ENCODE measurements at places on chromosomes 7 and 10.
A peak's percentile ranks its signal among the peaks of the same experiment; 100 is the strongest.

DNA sequence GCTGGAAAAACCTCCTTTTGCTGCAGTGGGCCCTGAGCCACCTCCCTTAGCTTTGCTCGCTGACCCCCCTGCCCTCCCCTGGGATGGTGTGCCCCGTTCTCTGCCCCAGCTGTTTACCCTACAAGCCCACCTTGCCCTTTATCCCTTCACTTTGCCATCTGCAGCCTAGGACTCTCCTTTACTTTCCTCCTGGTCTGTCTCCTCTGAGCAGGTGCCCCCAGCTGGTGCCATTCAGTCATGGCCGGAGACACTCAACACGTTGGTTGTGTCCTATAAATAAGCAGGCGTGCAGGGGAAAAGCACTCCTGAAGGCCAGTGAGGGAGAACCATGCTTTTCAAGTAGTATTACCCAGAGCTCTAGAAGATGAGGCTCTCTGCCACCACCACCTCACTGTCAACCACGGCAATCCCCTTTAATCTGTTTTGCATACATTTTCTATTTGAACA, 6.1 kb downstream of the RASSF4 start:
- DNase-seq = no peak

DNA sequence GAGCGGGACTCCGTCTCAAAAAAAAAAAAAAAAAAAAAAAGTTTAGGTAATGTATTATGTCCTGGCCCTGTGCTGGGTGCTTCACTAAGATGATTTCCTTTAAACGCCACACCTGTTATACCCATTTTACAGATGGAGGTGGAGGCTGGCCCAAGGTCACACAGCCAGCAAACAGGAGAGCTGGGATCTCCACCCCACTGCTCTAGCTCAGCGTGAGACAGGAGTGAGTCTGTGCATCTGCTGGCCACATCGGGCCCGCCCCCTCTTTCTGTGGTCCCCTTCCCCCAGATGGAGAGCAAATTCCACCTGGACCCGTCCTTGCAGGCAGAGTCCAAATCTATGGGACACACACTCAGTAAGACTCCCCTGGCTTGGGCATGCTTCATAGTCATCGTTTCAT, 51.0 kb downstream of the LHPP start:
- DNase-seq = no peak

DNA sequence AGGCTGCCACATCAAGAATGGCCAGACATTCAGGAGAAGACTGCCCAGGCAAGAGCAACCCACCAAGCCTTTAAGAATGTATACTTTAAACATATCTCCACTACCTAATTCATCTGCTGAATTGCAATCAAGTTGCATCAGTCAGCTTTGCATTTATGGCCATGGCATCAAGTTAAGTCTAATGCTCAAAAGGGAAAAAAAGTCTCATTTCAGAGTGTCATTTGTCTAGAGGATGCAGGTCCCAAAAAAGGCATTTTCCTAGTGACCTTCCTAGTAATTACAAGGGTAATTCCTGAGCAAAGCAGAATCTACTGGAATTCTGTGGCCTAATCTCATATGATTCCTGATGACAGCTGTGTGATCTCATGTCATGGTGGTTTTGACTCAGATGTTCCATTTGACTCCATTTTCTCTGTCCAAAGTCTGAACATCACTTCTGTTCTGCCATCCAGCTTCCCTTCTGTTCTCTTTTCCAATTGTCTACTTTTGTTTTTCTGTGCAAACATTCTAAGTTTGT, 7.3 kb upstream of the CABCOCO1 start:
- no peak for DNase-seq

GRCh38 chr7:91683823-91684222, 196.7 kb downstream of the MTERF1 start:
- DNase-seq = no peak

- peak; percentile 41 for DNase-seq
Measured at GRCh38 chr10:48981310-48981907, 41.8 kb upstream of the LRRC18 start.

DNA sequence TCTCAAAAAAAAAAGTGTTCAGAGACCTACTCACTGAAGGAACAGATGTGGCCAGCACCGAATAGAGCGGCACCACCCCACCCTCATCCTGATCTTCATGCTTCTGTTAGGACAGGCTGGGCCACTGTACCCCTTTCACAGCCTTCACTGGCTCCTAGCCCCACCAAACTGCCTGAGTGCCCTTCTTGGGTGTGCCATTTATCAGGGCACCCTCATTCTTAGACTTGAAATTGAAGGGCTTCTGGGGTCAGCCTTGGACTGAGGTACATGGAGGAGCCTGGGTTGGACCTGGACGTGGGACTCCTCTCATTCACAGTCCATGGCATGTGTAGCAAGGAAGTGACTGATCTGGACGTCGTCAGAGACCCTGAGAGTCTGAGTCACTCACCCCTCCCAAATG, 190.3 kb downstream of the COBL start:
- no peak for DNase-seq

DNA sequence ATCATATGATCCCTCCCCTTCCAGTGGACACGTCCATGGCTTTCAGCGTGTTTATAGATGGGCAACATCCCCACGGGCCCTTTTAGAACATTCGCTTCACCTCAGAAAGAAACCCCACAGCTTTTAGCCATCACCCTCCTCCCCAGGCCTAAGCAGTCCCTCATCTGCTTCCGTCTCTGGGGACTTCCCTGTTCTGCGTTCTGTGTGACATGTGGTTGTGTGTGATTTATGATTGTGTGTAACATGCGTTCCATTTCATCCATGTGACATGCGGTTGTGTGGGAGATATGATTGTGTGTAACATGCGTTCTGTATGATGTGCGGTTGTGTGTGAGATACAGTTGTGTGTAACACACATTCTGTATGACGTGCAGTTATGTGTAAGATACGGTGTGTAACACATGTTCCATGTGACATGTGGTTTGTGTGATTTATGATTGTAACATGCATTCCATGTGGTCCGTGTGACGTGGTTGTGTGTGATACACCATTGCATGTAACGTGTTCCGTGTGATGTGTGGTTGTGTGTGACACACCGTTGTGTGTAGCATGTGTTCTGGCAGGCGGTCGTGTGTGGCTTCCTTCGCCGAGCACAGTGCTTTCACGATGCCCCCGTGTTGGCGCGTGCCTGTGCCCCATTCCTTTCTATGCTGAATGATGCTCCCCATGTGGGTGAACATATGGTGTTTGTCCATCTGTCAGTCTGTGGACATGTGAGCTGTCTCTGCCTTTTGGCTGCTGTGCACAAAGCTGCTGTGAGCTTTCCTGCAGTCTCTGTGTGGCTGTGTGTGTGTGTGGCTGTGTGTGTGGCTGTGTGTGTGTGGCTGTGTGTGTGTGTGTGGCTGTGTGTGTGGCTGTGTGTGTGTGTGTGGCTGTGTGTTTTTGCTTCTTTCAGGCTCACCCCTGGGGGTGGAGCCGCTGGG, 26.2 kb downstream of the PWWP2B start:
- DNase-seq = no peak

DNA sequence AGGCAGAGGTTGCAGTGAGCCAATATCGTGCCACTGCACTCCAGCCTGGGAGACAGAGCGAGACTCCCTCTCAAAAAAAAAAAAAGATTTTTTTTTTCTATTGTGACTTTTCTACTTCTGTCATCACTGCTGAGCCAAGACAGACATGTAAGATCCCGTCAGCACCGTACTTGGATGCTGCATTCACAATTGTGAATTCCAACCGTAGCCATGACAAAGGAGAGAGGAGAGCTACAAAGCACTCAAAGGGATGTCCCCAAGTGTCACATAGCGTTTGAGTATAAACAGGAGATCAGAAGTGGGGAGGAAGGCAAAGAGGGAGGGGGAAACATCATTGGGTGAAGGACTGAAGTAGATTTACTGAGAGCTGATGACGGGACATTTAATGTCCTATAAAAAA, 144.2 kb downstream of the PRPF18 start:
- no peak for DNase-seq

GRCh38 chr7:46486256-46487206, 565.5 kb upstream of the IGFBP3 start:
- no peak for DNase-seq

GRCh38 chr10:17872191-17873091, 63.3 kb downstream of the MRC1 start:
- DNase-seq = no peak

DNA sequence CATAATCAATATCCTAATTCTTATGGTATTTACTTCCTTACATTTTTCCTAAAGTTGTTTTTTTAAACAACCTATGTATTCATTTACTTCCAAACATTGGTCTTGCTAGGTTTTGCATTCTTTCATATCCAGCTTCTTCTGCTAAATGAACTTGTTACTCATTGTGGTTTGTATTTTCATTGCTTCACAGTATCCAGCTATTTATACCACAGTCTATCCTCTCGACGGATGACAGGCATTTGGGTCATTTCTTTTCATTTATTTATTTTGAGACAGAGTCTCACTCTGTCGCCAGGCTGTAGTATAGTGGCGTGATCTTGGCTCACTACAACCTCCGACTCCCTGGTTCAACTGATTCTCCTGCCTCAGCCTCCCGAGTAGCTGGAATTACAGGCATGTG, 66.8 kb downstream of the CCDC6 start:
- DNase-seq = no peak

- DNase-seq = no peak
Measured at GRCh38 chr7:154388412-154388811, 336.2 kb downstream of the DPP6 start.

DNA sequence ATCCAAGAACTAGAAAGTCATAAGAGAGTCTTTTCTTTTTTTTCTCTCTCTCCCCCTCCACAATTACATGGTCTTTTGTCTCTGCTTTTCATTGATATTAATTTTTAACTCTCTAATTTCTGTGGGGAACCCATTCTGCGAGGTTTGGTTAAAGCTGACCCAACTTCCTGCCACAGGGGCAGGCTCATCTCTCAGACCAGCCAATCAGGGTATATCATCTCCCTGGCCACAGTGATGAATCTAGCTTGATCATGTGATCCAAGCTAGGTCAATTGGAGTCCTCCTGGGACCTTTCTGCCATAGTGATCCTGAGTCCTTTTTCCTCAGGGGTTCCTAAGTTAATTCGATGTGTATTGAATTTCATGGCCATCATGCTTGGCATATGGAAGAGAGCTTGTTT, 38.0 kb upstream of the TRUB1 start:
- DNase-seq = no peak

- DNase-seq = no peak
Measured at GRCh38 chr10:130014263-130015074, 50.4 kb upstream of the EBF3 start.

DNA sequence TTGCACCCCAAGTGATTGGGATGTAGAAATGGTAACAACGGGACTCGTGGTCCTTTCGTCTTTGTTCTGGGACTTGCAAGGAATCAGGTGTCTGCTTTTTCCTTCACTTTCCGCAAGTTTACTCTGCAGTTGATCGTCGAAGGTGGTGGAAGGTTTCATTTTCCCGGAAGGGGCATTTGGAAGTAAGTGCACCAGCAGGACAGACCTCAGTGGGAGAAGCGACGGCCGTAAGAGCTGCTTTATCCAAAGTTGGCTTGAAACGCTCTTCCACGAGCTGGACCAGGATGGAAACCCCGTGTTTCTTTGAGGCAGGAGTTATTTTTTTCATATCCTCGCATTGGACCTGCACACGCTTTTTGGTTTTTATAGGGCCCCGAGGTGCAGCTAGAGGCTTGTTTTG, 1.2 kb downstream of the BRI3 start:
- DNase-seq = no peak

- peak; percentile 56 for DNase-seq
Measured at GRCh38 chr10:62437696-62438095, 63.5 kb downstream of the ZNF365 start.

- peak; percentile 28 for DNase-seq
Measured at GRCh38 chr7:127514499-127514898, 70.9 kb downstream of the GCC1 start.

- DNase-seq = peak; percentile 89
Measured at GRCh38 chr7:99392659-99393354, 15.6 kb downstream of the PDAP1 start.

Measured in activated CD4-positive, alpha-beta T cell treated with anti-CD3 and anti-CD28 coated beads, Interleukin-2, amount 10 ng/mL, durations not matched to agents 7 days and 5 days (primary cell).